ENCODE measurements at places on chromosomes 1 and 21.

DNA sequence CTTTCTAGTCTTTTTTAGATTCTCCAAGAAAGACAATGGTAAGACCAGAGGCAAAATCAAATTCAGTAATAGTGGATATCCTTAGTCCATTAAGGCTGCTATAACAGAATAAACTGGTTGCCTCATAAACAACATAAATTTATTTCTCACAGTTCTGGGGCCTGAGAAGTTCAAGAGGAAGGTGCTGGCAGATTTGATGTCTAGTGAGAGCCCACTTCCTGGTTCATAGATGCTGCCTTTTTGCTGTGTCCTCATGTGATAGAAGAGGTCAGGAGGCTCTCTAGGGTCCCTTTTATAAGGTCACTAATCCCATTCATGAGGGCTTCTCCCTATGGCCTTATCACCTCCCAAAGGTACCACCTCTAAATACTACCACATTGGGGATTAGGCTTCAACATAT is 31.5 kb upstream of the BTG3 start:
- DNase-seq: no peak

GRCh38 chr1:14815175-14815877 is 216.8 kb downstream of the KAZN start:
- no peak for DNase-seq

- DNase-seq: no peak
These were observed 8.8 kb upstream of the CCDC27 start for GRCh38 chr1:3743421-3743820.

DNA sequence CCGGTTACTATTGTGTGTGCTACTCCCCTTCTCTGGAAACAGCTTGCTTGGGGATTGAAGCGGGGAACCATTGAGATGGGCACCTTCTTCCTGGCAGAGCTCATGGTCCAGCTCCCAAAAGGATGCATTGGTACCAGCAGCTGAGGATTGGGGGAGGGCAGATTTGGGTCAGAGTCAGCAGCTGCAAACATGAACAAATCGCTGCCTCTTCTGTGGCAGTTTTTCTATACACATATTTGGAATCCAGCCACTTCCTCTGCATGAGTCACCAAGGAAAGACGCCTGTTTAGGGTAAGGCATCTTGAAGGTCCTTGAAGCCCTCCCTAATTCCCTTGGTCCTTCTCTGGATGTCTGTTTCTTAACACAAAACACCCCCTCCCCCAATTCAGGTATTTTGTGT is 104.7 kb downstream of the DAB1 start:
- DNase-seq: no peak

DNA sequence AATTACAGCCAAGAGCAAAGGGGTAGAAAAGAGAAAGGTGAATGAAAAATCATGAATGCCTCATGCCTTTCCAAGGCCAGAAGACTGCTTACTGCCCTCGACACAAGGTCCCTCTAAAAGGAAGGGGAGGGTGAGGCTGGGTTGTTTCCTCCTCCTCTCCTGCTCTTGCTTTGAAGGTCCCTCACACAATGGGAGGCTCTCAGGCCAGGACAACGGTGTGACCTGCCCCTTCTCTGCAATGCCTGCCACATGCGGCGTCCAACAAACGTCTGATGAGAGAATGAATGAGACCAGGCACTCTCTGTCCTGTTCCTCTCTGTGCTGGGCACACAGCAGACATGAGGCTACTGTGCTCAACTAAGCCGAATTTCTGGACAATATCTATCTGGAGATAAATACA is 51.3 kb downstream of the SSBP3 start:
- no peak for DNase-seq

DNA sequence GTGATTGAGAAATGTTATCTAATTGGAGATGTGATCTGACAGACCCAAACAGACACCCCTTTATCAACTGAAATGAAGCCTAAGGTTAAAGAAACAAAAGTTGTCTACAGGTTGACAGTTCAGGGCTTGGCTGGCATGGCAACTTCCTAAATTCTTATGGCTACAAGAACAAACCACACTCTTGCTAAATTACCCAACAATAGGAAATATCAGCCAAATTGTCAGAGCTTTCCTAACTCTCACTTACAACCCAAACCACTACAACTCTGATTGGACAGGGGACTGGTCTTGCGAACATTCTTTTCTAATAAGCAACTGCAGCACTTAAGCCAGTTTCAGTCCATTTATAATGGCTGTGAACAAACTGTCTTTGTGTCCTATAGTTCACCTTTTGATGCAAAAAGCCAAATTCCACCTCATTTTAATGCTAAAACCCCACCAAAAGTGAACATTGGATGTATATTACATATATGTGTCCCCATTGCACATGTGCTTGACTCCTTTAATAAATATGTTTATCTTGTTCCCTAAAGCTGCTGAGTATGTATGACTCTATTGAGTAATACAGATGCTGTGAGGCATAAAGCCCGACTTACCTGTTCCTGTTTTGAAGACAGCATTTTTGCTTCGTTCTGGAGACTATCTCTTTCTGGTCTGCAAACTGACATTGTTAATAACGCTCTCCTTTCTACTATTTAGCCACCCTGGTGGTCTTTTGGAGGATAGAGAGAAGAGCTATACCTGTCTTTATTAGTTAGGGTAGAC is 101.3 kb upstream of the HMCN1 start:
- no peak for DNase-seq

- DNase-seq: no peak
These were observed 3.5 kb downstream of the FMO2 start for GRCh38 chr1:171188388-171189266.

- no peak for DNase-seq
These were observed 1049.6 kb upstream of the ADGRL4 start for GRCh38 chr1:80056179-80056578.

GRCh38 chr1:214445831-214446614 is 105.4 kb downstream of the PTPN14 start:
- DNase-seq: no peak

DNA sequence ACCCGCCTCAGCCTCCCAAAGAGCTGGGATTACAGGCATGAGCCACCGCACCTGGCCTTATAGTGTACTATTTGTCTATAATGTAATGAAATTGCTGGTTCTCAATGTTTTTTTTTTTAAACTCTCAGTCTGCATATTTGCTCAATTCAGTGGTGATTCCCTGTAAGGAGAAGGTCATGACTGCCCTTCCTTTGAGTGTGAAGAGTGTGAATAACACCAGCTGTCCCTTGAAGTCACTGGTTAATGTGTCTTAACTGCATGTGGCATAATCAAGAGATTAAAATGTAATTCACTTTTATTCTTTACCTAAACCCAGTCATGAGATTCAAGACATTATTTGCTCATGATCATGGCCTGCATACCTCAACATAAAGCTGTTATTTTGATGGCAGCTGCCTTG is 30.5 kb downstream of the MTF2 start:
- DNase-seq: no peak

GRCh38 chr1:77076759-77077158 is 142.5 kb downstream of the PIGK start:
- no peak for DNase-seq

GRCh38 chr1:10694633-10695627 is 101.5 kb downstream of the CASZ1 start:
- DNase-seq: peak; percentile 95

GRCh38 chr21:14313300-14313699 is 69.6 kb downstream of the HSPA13 start:
- DNase-seq: no peak

GRCh38 chr1:111370871-111371270 is 56.7 kb downstream of the OVGP1 start:
- DNase-seq: no peak

- no peak for DNase-seq
These were observed 197.5 kb upstream of the C8B start for GRCh38 chr1:57163325-57163724.

- no peak for DNase-seq
These were observed 11.6 kb downstream of the IVNS1ABP start for GRCh38 chr1:185305419-185305818.

DNA sequence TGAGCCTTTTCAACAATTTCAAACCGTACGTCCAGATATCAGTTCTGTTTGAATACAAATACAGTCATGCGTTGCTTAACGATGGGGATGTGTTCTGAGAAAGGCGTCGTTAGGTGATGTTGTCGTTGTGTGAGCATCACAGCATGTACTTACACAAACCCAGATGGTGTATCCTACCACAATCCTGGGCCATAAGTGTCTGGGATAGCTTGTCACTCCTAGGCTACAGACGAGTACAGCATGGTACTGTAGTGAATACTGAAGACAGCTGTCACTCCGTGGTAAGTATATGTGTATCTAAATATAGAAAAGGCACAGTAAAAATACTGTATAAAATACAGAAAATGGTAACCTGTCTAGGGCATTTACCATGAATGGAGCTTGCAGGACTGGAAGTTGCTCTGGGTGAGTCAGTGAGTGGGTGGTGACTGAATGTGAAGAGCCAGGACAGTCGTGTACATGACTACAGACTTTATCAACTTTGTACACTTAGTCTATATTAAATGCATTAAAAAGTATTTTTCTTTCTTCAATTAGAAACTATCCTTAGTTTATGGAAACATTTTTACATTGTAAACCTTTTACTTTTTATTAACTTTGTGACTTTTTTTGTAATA is 10.5 kb upstream of the OR2W3 start:
- no peak for DNase-seq

DNA sequence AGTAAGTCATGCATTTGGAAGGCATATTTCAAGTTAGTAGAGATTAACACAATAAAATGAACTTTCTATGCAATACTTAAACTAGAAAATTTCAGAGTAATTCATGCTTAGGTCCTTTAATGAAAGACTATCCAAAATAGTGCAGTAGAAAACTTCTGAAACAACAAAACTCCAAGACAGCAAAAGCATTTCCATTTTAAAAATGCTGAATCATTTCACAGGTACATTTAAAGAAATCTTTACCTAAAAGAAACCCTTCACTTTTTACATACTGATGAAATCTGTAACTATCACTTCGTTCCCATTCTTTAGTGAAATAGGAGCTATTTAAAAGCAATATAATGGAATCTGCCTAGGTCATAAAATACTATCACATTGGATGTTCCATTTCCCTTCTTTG is 17.5 kb downstream of the CSDE1 start:
- no peak for DNase-seq

DNA sequence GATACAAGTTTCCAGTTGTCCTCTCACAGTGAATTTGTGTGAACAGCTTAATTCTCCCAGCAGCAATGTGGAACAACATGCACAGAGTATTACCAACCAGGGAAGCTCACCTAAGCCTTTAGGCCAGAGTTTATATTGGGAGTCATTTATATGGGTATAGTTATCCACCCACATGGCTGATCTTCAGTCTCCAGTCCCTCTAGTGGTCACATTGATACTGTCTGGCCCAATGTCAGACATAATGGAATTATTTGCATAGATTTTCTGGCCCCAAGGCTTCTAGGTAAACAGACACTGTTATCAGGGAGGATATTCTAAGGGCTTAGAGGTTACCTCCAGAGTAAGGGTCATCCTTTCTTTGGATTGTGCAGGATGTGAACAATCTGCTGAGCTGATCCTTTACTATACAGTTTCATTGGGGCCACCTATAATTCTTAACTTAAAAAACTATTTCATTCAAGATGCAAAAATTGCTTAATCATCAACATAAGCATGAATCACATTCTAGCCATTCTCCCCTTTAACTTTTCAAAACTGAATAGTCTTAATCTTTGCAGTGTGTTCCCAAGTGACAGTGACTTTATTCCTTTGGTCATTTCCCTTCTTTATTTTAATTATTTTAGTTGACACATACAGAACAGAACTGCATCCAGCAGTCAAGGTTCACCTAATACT is 210.9 kb downstream of the LTN1 start:
- no peak for DNase-seq

DNA sequence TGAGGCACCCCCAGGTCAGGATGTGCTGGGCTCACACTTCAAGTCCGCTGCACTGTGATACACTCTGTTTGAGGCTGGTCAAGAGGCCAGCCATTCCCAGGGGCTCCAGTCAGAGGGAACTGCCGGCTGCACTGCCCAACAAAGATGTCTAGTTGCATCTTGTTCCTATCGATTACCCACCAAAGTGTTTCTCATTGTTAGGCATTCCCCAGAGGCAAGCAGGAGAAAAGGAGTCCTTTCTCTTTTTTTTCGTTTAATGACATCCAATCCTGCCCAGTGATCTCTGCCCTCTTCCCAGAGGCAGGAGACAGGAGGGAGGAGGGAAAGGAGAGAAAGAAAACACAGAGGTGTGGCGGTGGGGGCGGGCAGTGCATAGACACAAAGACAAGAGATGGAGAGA is 150.4 kb downstream of the OMA1 start:
- DNase-seq: no peak

DNA sequence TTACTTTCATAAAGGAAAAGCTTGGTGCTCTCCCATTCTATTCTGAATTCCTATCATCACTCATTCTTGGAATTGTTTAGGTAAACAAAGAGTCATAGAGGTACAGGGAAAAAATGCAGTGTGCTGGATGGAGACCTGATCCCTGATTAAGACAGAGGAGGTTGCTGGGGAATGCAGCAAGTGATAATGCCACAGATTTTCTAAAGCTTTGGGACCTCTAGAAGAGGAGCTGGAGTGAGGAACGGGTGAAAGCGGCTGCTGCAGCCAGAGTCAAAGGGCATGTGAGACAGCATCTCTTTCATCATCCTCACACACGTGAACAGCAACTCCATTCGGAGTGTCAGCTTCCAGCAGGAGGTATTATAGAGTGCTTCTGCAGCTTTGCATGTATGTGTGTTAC is 54.9 kb upstream of the DIPK1A start:
- no peak for DNase-seq
